Cerebellar nuclear complex (tissue), 1 donor: ENCODE measurements at places on chromosomes 3 and 15.

GRCh38 chr3:172201136-172201869 lies 161.9 kb downstream of the FNDC3B start:
- DNase-seq, result no peak

- DNase-seq, result no peak
Observed at GRCh38 chr15:100690795-100691158, 88.4 kb downstream of the ASB7 start.

- DNase-seq, result no peak
Observed at GRCh38 chr15:99438224-99438585, 127.6 kb upstream of the MEF2A start.

DNA sequence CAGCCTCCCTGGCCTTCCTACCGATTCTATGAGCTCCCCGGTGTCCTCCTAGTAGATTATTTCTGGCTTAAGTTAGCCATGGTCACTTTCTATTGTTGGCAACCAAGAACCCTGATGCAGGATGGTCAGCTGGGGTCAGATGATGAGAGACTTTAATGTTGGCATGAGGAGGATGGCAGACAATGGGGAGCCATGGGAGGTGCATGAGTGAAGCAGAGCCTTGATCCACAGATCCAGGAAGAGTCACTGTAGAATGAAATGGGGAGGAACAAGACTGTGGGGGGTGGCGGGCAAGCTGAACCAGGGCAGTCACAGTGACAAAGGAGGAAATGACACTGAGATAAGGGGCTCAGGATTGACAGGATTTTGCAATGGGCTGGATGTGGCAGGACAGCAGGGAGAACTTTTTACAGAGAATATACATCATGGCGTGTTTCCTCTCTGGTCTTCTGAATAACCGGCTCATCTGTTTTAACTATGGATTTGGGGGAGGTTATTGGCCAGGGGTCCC lies 60.9 kb downstream of the RPLP1 start:
- no peak for DNase-seq

DNA sequence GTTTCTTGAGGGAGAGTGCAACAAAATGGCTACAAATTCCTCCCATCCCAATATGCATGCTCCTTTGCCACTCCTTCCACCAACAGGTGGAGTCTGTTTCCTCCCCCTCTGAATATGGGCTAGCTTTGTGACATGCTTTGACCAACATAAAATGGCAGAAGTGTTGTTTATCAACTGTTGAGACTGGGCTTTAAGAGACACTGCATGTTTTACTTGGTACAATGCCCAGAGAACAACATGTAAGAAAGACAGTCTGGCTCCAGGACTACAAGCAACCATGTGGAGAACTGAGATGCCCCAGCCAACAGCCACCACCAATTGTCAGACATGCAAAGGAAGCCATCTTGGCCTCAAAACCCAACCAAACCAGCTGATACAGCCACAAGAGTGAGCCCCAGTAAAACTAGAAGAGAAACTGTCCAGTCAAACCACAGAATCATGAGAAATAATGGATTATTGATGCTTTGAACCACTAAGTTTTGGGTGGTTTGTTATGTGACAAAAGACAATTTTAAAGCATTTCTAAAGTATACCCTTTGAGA lies 40.5 kb downstream of the NUDT16 start:
- DNase-seq, result no peak

DNA sequence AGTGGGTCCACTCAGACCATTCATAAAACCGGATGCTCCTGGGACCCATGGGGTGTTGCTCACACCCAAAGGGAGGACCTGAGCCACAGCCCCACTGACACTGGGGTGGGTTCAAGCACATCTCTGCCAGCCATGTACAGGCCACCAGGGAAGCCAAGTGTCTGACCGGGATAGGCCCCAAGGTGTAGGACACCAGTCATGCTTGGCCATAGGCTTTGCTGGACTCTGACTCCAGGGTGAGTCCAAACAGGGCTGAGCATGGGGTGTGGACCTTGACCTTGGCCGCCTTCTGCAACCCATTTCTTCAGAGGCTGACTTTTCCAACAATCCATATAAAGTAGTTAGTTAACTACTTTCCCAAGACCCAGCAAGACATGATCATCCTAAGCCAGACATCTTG lies 31.4 kb upstream of the DUSP7 start:
- no peak for DNase-seq

- DNase-seq, result no peak
Observed at GRCh38 chr15:63013052-63013808, 29.3 kb upstream of the TPM1 start.

GRCh38 chr3:71575433-71575832 lies 8.1 kb downstream of the FOXP1 start:
- DNase-seq, result no peak

DNA sequence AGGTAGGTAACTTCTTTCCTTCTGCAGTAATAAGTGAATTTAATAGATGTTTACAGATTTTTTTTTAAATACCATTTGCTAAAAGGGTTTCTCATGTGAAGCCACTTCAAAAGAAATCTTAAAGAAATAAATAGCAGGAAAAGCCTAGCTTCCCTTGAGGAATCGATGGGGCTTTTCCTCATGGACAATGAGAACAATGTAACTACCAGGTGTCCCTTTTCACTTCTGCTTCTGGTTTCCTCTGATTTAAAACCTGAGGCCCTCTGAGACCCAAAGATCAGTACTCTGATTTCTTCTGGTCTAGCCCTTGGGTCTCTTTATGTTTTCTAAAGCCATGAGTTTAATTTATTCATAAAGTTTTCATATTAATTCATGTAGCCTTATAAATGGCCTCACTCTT lies 13.1 kb upstream of the TMEM42 start:
- DNase-seq, result no peak

GRCh38 chr3:10437272-10437994 lies 68.0 kb downstream of the ATP2B2 start:
- no peak for DNase-seq

DNA sequence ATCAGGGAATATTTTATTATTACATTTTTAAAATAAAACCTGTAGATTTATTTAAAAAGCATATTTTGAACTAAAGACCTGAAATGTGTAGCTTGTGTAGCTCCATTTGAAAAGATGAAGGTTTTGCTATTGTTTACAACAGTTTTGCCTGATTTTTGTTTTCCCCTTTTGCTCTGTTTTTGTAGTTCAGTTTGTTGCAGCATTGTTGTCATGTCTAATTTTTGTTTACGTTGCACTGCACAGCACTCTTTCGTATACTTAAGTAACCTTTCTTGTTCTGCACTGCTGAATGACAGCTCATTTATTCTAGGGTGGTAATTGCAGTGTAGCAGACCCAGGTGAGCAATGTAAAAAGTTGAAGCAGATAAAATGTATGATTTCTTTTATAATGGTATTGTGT lies 435.8 kb downstream of the LPP start:
- DNase-seq, result no peak
